OCI-LY7 (cell line): ENCODE measurements at places on chromosomes 1 and 21. TPM values are rescaled to one million over a fixed set of nuclear protein-coding genes. Genes with fewer than 3 reads are reported as not detected.

DNA sequence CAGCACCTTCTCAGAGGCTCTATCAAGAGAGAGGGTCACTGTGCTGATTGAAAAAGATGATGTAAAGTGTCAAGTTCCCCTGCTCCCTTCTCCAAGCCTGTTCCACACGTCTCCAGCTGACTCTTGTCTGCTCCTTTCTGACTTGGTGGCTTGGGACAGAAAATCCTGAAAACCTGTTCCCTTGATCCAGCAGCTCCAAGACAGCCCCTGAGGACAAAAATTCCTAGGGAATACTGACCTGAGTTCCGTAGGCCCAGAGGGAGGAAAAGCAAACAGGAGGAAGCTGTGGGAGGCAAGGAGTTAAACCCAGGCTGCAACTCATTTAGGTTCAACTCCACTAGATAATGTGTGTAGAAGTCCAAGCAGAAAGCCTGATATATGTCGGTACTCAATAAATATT lies 42.1 kb upstream of the ATP2B4 start:
- no peak for DNase-seq

GRCh38 chr1:77888781-77889642 lies 588 bp downstream of the NEXN start:
- no peak for DNase-seq

Gene TAS1R1
- total RNA-seq, result 0.11 TPM in 1 of 2 replicates, not detected in the other

Gene ETV3L
- not detected in 2 replicates for total RNA-seq

Gene VAMP3
- total RNA-seq, result 30.5 and 31.6 TPM in 2 replicates
